H1 (cell line): ENCODE measurements at places on chromosomes 3 and 15.

- DNase-seq, result no peak
Measured at GRCh38 chr3:121836064-121836463, 1.1 kb downstream of the EAF2 start.

DNA sequence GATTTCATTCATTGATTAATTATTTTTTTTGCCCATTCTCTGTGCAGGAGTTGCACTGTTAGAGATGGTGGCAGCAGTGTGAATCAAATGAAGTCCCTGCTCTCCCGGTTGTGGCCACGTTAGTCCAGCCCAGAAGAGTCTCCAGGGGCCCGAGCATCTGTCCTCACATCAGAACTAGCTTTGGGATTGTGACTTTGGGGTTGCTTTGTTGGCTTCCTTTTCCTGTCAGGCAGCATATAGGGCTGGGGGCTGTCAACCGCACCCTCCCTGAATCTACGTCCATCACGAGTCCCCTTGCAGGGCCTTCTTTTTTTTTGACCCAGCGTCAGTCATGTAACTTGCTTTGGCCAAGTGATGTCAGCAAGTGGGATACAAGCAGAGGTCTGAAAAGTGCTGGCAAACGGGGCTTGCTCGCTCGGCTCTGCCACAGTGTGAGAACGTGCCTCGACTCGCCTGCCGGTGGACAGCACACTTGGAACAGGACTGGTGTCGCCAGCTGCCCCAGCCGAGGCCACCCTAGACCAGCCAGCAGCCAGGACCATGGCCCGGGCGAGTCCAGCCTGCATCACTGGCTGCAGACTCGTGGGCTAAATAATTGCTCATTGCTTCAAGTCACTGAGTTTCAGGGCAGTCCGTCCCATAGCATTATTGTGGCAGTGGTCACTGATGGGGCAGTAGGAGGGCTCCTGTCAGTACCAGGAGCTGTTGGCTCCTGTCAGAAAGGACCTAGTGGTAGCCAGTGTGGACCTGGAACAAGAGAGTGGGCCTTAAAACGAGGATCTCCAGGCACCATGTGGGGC, 151.6 kb upstream of the MEF2A start:
- no peak for DNase-seq

DNA sequence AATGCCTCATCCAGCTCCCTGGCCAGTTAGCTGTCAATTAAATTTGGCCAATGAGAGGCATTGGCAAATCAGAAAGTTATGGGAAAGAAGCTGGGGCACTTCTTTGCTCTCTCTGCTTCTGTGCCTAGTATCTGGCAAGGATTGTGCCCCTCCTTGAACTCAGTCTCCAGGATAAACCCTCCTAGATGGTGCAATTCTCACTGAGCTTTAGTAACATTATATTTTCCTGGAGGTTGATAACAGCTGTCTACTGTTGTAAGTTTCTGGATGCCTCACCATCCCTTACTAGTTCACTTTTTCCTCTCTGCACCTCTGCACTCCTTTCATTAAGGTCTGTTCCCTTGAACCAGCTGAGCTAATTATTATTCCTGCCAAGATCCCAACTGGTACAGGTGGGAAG, 329.5 kb downstream of the MFSD1 start:
- no peak for DNase-seq

DNA sequence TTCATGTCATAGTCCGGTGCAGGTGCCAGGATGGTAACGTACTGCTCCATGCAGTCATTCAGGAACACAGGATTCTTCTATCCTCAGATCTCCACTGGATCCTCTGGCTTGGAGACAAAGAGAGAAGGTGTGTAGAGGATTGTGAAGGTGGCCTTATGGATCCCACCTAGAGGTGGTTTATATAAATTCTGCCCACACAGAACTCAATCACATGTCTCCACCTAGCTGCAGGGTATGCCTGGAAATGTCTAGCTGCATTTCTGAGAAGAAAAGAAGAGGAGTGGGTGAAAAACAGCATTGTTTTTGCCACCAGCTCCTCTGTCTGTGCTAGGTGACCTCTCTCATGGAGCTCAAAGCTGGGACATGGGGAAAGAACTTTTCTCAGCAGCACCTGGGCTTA, 478.7 kb downstream of the PDCD6IP start:
- DNase-seq, result no peak

- no peak for DNase-seq
Measured at GRCh38 chr3:11914041-11914440, 67.4 kb upstream of the TAMM41 start.

- DNase-seq, result no peak
Measured at GRCh38 chr3:58188173-58188564, 22.6 kb downstream of the DNASE1L3 start.

DNA sequence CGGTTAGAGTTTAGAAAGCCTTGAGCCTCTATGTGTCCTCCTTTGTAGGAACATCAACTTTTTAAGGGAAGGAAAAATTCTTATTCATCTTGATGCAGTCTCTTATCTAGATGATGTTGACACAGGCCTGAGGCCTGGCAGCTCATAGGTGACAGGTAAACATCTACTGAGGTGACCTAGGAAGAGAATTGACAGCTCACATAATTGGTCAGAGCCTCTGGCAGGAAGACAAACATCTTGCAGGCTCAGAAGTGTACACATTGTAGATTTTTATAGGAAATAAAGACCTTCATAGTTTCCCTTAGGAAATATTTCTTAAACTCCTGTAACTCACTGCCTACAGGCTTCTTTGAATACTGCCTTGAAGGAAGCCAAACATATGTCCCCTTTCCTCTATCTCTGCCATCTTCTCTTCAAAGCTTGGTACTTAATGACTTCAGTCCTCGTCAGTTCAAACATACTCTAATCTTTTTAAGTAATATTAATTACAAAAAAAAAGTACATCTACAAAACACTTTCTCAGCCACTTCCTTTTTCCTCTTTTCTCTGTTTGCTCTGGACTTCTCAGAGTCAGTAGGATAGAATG, 341.3 kb downstream of the TBL1XR1 start:
- DNase-seq, result no peak

DNA sequence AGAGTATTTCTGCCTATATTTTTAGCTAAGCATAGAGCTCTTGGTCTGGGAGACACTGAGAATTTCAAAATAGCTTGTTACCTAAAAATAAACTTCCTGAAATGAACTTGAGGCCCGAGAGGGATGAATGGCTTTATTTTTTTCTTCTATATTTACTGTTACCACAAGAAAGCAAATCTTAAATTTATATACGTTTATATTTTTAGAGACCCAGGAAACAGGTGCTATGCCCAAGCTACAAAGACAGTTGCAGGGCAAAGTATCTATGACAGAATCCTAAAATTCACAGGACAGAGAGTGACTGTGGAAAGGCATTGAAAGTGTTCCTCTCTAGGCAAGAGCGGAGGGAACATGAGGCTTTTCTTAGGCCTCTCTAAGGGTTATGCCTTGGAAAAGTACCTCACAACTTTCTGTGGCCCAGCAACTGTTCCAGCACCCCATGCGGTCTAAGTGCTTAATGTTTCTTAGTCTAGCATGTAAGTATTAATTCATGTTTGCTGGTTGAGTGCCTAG, 36.5 kb downstream of the TGFBR2 start:
- no peak for DNase-seq

DNA sequence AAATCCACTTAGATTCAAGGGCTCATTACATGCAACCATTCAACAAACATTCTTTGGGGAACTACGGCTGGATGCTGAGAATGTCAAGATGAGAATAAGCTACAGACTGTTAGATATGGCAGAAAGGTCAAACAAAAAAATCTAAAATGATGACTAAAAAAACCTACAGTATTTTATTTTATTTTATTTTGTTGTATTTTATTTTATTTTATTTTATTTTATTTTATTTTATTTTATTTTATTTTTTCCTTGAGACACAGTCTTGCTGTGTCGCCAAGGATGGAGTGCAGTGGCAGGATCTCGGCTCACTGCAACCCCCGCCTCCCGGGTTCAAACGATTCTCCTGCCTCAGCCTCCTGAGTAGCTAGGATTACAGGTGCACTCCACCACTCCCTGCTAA, 46.2 kb downstream of the WDR72 start:
- no peak for DNase-seq

DNA sequence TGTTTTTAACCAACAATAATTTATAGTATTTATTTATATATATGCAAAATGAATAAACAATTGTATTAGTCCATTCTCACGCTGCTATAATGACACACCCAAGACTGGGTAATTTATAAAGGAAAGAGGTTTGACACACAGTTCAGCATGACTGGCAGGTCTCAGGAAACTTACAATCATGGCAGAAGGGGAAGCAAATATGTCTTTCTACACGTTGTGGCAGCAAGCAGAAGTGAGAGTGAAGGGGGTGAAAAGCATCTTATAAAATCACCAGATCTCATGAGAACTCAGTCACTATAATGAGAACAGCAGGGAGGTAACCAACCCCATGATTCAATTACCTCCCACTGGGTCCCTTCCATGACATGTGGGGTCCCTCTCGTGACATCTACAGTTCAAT, 162.8 kb upstream of the SLITRK3 start:
- DNase-seq, result no peak

DNA sequence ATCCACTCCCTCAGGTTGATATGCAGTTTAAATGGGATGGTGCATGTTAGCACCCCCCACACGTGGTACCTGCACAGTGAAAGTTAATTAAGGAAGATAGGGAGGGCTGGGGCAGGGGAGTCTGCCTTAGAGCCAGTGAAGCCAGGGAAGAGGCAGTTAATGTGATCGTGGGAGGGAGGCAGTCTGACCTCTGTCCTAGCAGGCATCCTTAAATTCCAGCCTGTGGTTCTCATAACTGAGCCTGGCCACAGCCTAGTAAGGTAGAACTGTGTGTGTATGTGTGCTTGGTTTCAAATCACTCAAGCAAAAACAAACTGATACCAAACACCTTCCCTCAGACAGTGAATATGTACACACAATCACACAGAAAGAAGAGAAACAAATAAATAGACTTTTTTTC, 319.1 kb upstream of the TLE3 start:
- no peak for DNase-seq

- no peak for DNase-seq
Measured at GRCh38 chr15:62572797-62573196, 407.7 kb upstream of the C2CD4B start.

DNA sequence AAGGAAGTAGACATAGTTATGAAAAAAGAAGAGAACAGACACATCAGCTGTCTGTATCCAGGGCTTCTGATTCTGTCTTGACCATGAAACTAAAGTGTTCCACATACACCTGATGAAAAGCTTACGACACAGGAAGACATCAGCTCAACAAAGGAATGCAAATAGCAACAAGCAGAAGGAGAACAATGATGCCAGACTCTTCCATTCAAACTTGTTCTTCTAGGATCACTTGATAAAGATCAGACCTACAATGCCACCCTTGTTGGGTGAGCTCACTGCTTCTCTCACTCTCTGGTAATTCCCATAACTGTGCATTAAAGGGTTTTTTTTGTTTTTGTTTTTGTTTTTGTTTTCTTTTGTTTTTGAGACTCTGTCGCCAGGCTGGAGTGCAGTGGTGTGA, 49.7 kb downstream of the GATM start:
- DNase-seq, result no peak

GRCh38 chr3:24338409-24339130, 156.1 kb downstream of the THRB start:
- no peak for DNase-seq

GRCh38 chr3:127655641-127656040, 17.1 kb upstream of the ABTB1 start:
- no peak for DNase-seq

DNA sequence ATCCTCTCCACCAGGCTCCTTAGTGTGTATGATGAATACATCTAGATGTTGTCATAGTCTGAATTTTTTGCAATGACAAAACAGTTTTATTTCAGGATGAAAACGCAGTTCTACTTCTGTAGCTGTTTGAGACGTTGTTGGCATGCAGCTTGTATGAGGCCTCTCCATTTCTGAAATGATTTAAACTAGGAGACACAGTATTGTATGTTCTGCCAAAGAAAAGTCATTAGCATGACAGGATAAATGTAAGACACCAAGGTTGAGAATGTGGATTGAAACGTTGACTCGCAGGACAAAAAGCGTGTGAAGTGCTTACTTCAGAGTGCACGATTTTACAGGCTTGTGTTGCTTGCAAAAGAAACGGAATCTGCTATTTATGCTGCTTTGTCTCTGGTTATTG, 35.3 kb downstream of the ABHD17C start:
- DNase-seq, result no peak

DNA sequence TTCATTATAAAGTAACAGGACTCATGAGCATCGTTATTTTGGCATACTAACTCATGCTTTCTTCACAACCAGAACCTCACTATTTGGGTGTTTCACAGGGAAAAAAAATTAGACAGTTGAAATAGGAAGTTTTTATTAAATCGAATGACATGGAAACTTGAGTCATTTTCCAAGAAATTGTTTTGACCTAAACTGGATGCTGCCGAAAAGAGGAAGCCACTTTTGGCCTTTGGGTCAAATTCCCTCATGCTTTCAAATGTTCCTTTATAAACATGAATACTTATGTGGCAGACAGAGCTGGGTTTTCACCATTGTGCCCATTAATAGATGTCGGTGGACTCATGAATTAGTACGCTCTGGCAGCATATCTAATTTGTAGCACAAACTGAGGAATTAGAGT, 224.9 kb downstream of the MCTP2 start:
- DNase-seq, result no peak

- peak; percentile 52 for DNase-seq
Measured at GRCh38 chr3:191329654-191330529, at the start of gene UTS2B. Gene UTS2B (minus strand): TSS chr3:191330526. CDS start chr3:191282189, 48,337 bp downstream.

DNA sequence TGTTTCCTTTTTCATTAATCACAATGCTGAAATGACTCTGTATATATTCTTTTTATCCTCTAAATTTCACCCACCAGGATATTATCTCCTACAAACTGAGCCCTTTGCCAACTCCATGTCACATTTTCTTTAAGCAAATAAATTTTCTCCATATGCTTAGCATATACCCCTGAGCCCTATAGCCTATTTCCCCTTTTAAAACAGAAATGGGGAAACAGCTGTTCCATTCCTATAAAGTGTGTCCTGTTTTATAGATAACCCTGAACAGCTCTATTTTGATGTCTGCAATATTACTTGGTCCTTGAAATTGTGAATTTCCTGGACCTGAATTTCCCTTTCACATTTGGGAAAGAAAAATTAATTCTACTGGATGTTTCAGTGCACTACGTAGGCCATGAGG, 15.6 kb upstream of the FILIP1L start:
- DNase-seq, result no peak

GRCh38 chr3:181771120-181771519, 59.4 kb downstream of the SOX2 start:
- no peak for DNase-seq

- no peak for DNase-seq
Measured at GRCh38 chr15:99957642-99958013, 224.4 kb upstream of the LYSMD4 start.

GRCh38 chr3:99859825-99860224, 42.2 kb downstream of the CMSS1 start:
- no peak for DNase-seq

DNA sequence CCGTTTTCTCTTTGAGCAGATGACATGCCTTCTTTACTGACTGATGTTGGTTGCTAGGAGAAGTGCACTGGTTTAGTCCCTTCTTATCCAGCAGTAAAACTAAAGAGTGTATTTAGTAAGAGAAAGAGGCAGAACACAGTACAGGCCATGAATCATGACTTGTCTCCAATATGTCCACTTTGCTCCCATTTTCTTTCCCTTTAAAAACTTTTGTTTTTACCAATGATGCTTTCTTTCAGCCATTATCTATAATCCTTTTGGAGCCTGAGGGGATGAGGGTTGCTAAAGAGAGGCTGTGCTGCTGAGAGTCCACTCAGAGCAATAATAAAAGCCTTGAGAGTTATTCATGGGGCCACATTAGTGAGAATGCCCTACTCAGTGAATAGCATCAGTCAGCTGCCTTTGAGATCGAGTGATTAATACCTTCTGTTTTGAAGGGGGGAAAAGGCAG, 12.2 kb downstream of the ROBO2 start:
- DNase-seq, result no peak
